CD4-positive, alpha-beta T cell (primary cell): ENCODE measurements at places on chromosomes 4 and X.

- no peak for DNase-seq
Observed at GRCh38 chr4:74105656-74106280, 6.8 kb upstream of the CXCL2 start.

- no peak for DNase-seq
Observed at GRCh38 chrX:427812-428725, 41.4 kb upstream of the PPP2R3B start.

DNA sequence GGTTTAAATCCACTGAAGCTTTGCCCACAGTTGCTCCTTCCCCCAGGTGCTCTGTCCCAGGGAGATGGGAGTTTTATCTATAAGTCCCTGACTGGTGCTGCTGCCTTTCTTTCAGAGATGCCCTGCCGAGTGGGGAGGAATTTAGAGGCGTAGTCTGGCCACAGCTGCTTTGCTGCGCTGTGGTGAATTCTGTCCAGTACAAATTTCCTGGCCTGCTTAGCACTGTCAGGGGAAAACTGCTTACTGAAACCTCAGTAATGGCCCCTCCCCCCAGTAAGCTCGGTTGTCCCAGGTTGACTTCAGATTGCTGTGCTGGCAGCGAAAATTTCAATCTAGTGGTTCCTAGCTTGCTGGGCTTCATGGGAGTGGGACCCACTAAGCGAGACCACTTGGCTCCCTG is 40.1 kb downstream of the UGT2B17 start:
- no peak for DNase-seq

DNA sequence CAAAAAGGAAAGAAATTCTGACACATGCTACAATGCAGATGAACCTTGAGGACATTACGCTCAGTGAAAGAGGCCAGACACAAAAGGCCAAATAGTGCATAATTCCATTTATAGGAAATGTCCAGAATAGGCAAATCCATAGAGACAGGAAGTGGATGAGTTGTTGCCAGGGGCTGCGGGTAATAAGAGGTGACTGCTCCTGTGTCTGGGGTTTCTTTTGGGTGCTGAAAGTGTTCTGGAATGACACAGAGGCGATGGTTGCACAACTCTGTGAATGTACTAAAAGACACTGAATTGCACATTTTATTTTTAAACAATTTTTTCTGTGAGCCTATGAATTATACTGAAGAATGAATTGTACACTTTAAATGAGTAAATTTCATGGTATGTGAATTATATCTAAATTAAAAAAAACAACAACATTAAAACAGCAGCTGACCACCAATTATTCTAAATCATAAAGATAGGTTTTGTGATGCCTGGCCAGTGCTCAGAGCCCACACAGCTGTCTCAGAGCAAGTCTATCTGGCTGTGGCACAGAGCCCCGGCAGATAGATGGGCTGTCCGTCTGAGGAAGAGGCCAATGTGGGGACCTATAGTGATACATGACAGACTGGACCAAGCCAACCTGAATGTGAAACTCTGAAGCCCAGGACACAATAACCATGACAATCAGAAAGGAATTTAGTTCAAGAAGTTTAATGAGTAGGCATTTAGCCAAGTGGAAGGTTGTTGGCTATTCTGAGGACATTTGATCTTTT is 23.5 kb upstream of the IRAK1 start:
- DNase-seq, result peak; percentile 27

DNA sequence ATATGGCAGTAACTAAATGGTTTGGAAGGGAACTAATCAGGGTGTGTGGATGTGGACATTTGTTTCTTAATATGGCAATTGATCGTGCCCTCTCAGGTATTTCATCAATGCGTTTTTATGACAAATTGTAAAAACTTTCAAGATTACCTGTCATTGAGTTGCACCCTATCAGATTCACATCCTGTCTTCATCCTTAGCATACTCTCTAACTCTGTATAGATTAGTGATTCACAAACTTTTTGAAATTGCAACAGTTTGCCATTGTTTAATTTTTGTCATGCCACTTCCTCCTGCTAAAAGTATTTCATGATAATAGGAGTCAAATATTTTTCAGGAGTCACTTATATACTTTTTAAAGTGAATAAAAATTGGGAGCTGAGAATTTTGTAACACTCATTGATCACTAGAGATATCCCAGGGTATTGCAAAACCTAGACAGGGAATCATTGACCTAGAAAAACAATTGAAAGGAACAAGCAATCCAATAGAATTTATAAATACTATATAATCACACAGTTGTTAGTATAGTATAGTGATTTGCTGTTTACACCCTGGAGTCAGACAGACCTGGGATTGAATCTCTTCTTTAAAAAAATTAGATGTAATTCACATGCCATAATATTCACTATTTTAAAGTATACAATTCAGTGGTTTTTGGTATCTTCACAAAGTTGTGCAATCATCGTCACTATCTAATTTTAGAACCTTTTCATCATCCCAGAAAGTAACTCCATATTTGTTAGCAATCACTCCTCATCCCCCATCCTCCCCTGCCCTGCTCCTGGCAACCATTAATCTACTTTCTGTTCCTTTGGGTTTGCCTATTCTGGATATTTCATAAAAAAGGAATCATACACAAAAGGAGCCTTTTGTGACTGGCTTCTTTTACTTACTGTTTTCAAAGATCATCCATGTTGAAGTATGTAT is 8.9 kb downstream of the MID2 start:
- no peak for DNase-seq

GRCh38 chr4:10053635-10054453 is 32.5 kb upstream of the SLC2A9 start:
- DNase-seq, result no peak

GRCh38 chrX:57817302-57817701 is 93.0 kb downstream of the ZXDA start:
- DNase-seq, result no peak

GRCh38 chrX:16920075-16920474 is 26.4 kb upstream of the REPS2 start:
- DNase-seq, result no peak

DNA sequence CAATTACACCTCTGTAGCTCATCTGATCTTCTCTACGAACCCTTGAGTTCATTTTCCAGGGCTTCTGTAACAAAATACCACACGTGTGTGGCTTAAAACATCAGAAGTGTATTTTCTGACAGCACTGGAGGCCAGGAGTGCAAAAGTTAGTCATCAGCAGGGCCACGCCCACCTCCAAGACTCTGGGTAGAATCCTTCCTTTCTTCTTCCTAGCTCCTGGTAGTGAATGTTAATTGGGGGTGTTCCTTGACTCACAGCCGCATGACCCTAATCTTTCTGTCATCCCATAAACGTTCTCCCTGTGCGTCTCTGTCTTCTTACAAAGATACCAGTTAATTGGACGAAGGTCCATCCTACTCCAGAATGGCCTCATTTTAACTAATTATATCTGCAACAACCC is 115.0 kb downstream of the TRIML1 start:
- DNase-seq, result no peak

GRCh38 chr4:124907881-124908280 is 195.3 kb upstream of the ANKRD50 start:
- DNase-seq, result no peak

GRCh38 chrX:63128509-63128908 is 222.6 kb downstream of the SPIN4 start:
- DNase-seq, result no peak

DNA sequence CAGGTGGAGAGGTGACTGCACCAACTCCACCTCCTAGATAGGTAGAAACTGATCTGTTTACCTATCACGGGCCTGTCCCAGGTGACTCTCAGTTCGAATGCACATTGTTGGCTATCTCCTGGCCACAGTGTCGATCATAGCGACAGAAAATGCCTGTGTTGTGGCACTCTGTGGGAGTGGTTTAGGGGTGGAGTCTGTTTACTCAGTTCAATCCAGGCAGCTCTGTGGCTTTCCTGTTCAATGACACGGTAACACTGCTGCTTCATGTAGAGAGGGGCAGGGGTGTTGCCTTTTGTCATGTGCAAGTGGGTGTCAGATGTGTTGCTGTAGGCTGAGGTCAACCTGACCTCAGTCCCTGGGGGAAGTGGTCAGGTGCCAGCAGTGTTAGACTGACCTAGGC is 1602.4 kb downstream of the TECRL start:
- no peak for DNase-seq

GRCh38 chrX:87425618-87426017 is 92.0 kb upstream of the KLHL4 start:
- DNase-seq, result no peak
